ENCODE measurements at places on chromosomes 1 and 21. TPM values are rescaled to one million over a fixed set of nuclear protein-coding genes. Genes with fewer than 3 reads are reported as not detected.

AK5 gene
- total RNA-seq, result 2.7 TPM

- peaks cover 10% of the 10 kb centered on the region for H3K36me3 ChIP-seq
- no peak for DNase-seq
- no peaks in the 10 kb centered on the region for H3K27me3 ChIP-seq
- H3K27ac ChIP-seq, result no peak overlapping the region
- H3K4me1 ChIP-seq, result peaks cover 5% of the 10 kb centered on the region
- no peak overlapping the region for H3K4me3 ChIP-seq
Observed at GRCh38 chr1:243311809-243312208, 56.0 kb downstream of the SDCCAG8 start.

FCGR2B gene
- total RNA-seq, result 2.9 TPM

MROH9 gene
- not detected for total RNA-seq

- no peak overlapping the region for H3K4me3 ChIP-seq
Observed at GRCh38 chr1:74380252-74380651, 132.2 kb downstream of the LRRC53 start.

GRCh38 chr1:220184506-220184905 lies 87.7 kb downstream of the RAB3GAP2 start:
- no peak for DNase-seq
- no peak overlapping the region for H3K27ac ChIP-seq
- H3K27me3 ChIP-seq, result no peaks in the 10 kb centered on the region
- peaks cover 3% of the 10 kb centered on the region for H3K36me3 ChIP-seq
- no peak overlapping the region for H3K4me3 ChIP-seq

TNNI3K gene
- 0.50 TPM for total RNA-seq

DNA sequence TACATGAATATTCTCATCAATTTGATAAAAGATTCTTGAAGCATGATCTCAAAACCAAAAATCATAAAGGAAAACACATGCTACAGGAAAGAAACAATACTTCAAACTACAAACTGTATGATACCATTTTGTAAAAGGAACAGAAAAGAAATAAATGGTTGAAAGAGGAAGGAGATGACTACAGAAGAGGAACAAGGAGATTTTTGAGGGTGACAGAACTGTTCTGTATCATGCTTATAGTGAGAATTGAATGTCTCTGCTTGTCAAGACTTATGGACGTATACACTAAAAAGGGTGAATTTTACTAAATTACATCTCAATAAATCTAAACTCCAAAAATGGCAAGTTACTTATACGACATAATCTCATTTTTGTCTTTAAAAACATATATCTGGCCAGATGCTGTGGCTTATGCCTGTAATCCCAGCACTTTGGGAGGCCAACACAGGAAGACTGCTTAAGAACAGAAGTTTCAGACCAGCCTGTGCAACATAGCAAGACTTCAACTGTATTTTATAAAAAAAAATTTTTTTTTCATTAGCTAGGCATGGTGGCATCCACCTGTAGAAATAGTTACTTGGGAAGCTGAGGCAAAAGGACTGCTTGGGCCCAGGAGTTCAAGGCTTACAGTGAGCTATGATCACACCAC lies 125.4 kb downstream of the EIF4G3 start:
- no peak overlapping the region for H3K4me3 ChIP-seq
- H3K36me3 ChIP-seq, result no peaks in the 10 kb centered on the region
- no peak for DNase-seq

TNFSF4 gene
- 1.9 TPM for total RNA-seq

- no peaks in the 10 kb centered on the region for H3K36me3 ChIP-seq
- H3K27ac ChIP-seq, result no peak overlapping the region
- H3K27me3 ChIP-seq, result no peaks in the 10 kb centered on the region
- H3K4me3 ChIP-seq, result no peak overlapping the region
Observed at GRCh38 chr1:81894867-81895266, 94.1 kb downstream of the ADGRL2 start.

GRCh38 chr1:42952303-42953001 lies 6.2 kb downstream of the SLC2A1 start:
- no peak for DNase-seq
- peaks cover 10% of the 10 kb centered on the region for H3K36me3 ChIP-seq
- H3K4me3 ChIP-seq, result peak overlapping the region; percentile 74
- peak overlapping the region; percentile 47 for H3K27ac ChIP-seq
- no peaks in the 10 kb centered on the region for H3K27me3 ChIP-seq
- peaks cover 69% of the 10 kb centered on the region for H3K4me1 ChIP-seq

GRCh38 chr1:185448591-185449186 lies 131.6 kb upstream of the IVNS1ABP start:
- no peaks in the 10 kb centered on the region for H3K27me3 ChIP-seq
- no peak for DNase-seq

- no peak overlapping the region for H3K27ac ChIP-seq
- no peak for DNase-seq
- no peaks in the 10 kb centered on the region for H3K36me3 ChIP-seq
- H3K4me3 ChIP-seq, result no peak overlapping the region
- H3K4me1 ChIP-seq, result peaks cover 8% of the 10 kb centered on the region
Observed at GRCh38 chr1:224065455-224065854, 48.5 kb upstream of the FBXO28 start.

DISP3 gene
- 0.70 TPM for total RNA-seq

CPTP gene
- total RNA-seq, result 14.3 TPM

RIIAD1 gene
- total RNA-seq, result not detected

GRCh38 chr21:36321325-36322082 lies 1.5 kb downstream of the MORC3 start:
- H3K27ac ChIP-seq, result peak overlapping the region; percentile 96
- no peak for DNase-seq
- H3K4me1 ChIP-seq, result peaks cover 35% of the 10 kb centered on the region
- peaks cover 5% of the 10 kb centered on the region for H3K36me3 ChIP-seq
- peak overlapping the region; percentile 96 for H3K4me3 ChIP-seq
- H3K27me3 ChIP-seq, result no peaks in the 10 kb centered on the region

- no peak overlapping the region for H3K27ac ChIP-seq
- H3K27me3 ChIP-seq, result no peaks in the 10 kb centered on the region
- H3K4me3 ChIP-seq, result no peak overlapping the region
- H3K36me3 ChIP-seq, result peaks cover 2% of the 10 kb centered on the region
Observed at GRCh38 chr1:89897347-89898133, 76.7 kb downstream of the LRRC8D start.

ADCY10 gene
- total RNA-seq, result 1.4 TPM

GRCh38 chr1:87927391-87928280 lies 599.0 kb downstream of the LMO4 start:
- no peaks in the 10 kb centered on the region for H3K36me3 ChIP-seq

CATSPERE gene
- 0.18 TPM for total RNA-seq
